ENCODE measurements at places on chromosomes 1 and 21.

DNA sequence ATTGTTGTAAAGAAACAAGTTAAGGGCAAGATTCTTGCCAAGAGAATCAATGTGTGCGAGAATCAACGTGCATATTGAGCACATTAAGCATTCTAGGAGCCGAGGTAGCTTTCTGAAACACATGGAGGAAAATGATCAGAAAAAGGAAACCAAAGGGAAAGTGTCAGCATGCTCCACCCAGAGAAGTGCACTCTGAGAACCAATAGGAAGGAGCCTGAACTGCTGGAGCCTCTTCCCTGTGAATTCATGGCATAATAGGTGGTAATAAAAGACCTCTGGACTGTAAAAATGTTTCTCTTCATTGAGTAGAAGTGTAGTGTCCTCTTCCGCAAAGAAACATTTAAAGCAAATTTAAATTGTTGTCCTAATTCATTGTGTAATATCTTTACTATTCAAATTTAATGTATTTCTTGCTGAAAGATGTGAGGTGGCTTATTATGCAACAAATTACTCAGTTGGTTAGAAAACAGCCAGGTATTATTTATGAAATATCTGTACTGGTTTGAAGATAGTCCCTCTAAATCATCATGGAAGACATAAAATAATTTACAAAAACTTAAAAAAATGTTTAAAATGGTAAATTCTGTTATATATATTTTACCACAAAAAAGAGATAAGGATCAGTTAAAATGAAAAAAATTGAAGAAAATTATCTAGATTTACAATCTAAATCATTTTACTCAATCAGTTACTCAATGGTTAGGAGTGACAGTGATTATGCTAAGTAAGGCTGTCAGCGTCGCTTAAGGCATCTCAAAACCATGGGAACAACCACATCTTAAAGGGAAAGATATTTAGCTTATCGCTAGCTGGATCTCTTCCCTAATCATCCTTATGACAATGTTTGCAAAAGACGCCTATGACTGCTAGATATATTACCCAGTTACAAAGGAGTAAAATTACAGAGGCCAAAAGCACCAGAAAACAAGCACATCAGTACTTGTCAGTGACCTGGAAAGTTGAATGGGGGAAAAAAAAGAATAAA is 31.3 kb downstream of the NVL start:
- DNase-seq: no peak

- no peak for DNase-seq
These were observed 73.8 kb downstream of the ERG start for GRCh38 chr21:38424305-38425019.

- DNase-seq: no peak
These were observed 39.3 kb downstream of the CDKN2C start for GRCh38 chr1:51009381-51009780.

DNA sequence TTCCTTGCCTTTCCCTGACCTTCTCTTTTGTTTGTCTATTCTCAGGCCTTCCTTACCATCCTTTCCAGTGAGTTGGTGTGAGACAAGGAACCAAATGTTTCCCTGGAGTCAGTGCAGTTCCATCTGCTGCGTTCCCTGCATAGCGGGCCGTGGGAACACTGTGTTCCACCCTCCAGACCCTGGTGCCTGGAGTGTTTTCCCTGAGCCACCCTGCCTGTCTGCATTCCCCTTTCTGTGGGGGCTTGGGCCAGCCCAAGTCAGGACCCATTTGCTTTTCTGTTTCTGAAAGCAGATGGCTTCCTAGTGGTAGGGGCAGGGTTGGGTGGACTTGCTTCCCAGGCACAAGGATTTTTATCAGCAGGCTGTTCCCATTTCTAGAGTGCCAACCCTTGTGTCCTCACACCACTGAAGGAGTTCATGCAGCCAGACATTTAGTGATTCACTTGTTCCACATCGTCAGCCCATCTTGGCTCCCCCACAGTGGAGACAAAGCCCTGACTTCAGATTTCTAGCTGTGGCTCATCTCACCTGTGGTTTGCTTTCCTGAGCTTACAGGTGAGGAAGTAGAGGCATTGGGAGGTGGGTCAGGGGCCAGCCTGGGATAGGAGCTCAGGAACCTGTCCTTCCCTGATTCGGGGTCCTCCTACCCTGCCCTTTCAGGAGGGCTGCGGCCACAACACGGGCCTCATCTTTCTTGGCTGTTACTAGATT is 14.1 kb upstream of the MYOG start:
- no peak for DNase-seq
